ENCODE measurements at places on chromosomes 5 and 9.

- DNase-seq: no peak
Observed at GRCh38 chr9:121568343-121569265, 69.0 kb upstream of the GGTA1 start.

DNA sequence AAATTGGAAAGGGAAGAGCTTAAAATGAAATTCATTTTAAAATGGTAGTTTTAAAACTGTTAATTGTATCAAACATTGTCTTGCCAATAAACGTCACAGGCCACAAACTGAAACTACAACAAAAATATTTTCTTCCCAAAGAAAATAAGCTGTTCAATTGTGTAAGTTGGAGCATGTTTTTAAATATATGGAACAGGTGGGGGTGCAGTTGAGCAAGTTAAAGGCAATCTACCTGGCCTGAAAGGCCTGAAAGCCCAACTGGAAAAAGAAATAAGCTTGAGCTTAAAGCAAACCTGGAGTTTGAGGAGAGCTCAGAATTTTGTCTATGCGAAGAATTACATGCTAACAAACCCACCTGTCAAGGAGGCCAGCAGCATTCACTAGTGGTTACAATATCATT is 439.5 kb downstream of the ACTL7B start:
- no peak for DNase-seq

DNA sequence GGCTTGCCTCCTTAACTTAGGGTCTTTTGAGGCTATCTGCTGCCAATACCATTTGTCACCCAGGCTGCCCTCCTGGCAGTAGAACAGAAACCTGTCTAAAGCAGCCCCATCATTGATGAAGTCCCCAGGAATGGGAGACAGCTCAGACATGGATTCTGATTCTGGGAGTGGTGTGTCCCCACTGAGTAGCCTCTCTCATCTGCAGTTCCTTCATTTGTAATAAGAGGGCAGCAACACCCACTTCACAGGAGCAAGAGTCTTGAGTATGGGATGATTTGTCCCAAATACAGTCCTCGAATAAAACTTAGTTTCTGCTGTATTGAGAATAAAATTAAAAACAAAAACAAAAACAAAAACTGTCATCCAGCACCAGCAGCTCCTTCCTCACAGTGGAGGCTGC is 167.6 kb downstream of the ASTN2 start:
- no peak for DNase-seq

DNA sequence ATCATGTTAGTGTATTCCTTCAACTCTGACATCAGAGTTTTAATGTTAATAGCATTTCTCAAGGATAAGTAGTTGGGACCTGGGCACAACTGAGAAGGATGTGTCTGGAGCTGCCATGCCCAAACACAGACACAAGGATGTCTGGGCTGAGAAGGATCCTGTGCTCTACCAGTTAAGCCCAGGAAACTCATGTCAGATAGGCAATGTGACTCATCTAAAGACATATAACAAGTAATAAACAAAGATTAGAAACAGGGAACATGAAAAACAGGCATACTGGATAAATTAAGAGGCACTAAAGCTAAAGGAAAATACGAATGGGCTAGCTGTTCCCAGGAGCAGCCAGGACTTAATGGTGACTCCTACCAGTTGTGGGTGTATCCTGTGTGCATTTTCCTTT is 9.1 kb upstream of the EGFLAM start:
- no peak for DNase-seq

DNA sequence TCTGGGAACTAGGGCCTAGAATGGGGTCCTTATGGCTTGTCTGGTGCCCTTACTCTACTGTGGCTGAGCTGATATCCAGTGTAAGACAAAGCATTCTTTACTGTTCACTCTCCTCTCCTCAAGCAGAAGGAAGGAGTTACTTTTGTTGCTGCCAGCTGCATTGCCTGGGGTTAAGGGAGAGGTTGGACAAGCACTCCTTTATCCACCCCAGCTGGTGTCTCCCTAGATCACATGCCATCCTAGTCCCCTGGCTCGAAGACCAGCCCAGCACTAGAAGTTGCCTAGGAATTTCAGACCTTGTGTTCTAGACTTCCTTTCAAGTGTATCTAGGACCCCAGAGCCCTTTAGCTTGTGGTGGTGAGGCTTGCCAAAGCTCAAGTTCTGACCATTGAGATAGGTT is 1051.5 kb upstream of the C9orf72 start:
- no peak for DNase-seq

- DNase-seq: no peak
Observed at GRCh38 chr5:60583616-60584015, 116.3 kb downstream of the DEPDC1B start.

GRCh38 chr9:112823257-112823656 is 67.4 kb downstream of the SLC46A2 start:
- no peak for DNase-seq

DNA sequence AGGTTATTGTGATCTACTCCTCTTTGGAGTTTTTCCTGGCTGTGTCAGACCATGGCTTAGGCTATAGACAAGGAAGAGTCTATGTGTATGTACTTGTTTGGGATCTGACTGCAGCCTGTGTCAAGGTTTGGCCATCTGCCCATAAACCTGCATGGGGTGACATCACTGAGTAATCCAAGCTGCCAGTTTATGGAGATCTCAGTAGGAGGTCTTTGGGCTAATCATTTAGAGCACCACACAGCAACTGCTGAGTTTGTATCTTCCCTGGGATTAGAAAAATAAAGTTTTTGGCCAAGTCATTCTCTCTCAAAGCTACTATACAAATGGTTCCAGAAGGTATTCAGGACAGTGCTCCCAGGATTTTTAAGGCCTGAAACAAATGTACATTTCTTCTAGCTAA is 65.5 kb upstream of the HSPB3 start:
- no peak for DNase-seq

GRCh38 chr5:73998489-73998888 is 372.5 kb downstream of the ARHGEF28 start:
- no peak for DNase-seq

- no peak for DNase-seq
Observed at GRCh38 chr5:124162767-124163532, 583.5 kb downstream of the ZNF608 start.

DNA sequence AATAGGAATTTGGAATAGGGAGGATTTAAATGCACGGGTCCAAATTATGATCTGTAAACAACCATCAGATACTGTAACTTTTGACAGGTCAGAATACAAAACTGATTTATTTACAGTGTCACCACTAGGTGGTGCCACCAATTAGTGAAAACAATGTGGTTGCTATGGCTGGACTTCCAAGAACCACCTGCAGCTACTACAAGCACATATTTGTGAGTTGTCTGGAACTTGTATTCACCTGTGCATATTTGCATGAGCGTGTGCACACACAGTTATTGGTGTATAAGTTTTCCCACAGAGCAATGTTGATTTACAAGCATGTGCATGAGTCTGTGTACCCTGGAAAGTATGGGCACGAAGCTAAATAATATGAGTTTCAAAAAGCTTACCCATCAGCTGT is 3.0 kb upstream of the HRCT1 start:
- peak; percentile 40 for DNase-seq

GRCh38 chr5:157858527-157859226 is at the start of gene CLINT1:
TSS of gene CLINT1 (minus strand) at chr5:157859145. CDS start at chr5:157858970, 175 bp downstream.
- peak; percentile 77 for DNase-seq

GRCh38 chr9:133104718-133105460 is 16.2 kb downstream of the RALGDS start:
- DNase-seq: no peak

DNA sequence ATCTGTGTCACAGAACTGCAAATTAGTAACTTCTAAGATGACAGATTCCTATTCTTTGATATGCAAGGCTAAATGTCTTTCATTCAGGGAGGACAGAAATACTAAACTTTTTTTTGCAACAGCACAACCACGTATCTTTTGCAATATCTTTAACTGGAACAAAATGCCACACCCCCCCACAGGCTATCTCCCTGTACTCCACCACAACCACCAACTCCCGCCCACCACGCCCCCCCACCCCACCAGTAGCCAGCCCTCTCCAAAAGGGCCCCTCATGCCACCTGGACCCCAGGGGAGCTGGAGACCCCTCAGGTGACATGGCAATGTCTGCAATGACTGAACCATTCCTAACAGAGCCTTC is 131.8 kb downstream of the ROR2 start:
- DNase-seq: no peak

GRCh38 chr9:79189511-79189924 is 382.2 kb upstream of the TLE4 start:
- no peak for DNase-seq

- no peak for DNase-seq
Observed at GRCh38 chr9:18127499-18127875, 346.5 kb upstream of the ADAMTSL1 start.

GRCh38 chr9:90555351-90556057 is 87.1 kb downstream of the DIRAS2 start:
- no peak for DNase-seq

Measured in AML-193 (cell line).